ENCODE measurements at places on chromosomes 5 and 9.

DNA sequence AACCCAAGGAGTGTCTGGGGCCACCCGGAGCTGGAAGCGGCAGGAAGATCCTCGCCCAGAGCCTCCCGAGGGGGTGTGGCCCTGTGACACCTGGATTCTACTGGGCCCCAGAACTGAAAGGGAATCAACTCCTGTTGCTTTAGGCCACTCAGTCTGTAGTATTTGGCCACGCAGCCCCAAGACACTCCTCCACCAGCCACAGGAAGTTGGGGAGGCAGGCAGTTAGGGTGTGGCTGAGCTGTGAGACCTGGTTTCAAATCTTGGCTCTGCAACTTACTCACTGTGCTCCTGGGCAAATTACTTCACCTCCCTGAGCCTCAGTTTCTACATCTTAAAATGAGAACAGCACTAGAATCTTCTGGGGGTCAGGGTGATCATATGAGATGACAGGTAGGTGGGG is 119.8 kb upstream of the PPP1R26 start:
- DNase-seq: no peak

DNA sequence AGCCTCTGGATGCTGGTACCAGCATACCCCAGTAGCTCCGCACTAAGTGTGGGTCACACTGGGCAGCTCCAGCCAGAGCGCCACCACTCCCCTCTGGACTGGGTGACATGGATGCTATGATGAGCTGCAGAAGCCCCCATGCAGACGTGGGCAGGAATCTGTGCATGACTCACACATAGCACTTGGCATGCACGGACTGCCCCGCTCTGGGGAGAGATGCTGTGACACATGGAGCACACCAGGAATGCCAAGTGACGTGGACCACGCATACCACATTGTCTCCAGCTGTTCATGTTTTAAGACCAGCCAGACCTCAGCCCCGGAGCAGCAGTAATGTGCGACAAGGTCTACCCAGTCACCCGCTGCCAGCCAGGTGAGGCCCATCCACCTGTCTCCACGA is 64.1 kb downstream of the SEMA4D start:
- DNase-seq: no peak

DNA sequence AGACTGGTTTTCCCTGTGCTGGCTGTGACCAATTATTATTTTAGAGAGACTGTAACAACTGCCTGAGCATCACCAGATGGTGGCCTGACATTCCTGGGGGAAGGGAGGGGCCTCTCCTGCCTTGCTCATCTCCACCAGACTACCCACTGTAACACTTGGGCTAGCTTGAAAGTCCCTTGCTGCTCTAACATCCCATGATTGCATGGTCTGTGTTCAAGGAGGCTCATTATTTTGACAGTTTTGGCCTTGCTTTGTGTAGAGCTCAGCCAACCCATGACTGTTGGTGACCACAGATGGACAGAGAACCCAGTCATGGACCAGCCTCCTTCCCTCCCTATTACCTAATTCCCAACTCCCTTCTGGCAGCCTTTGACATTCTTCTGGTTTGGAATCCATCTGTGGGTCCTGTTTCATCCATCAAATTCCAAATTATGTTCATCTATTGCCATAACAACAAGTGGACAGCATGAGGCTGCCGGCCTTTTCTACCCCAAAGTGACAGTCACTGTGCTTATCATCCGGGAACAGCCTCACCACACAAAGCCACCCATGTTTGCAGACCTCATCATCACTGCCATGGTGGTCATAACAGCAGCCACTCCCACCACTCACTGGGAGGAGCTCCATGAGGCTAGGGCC is 49.0 kb upstream of the ICE1 start:
- DNase-seq: no peak

DNA sequence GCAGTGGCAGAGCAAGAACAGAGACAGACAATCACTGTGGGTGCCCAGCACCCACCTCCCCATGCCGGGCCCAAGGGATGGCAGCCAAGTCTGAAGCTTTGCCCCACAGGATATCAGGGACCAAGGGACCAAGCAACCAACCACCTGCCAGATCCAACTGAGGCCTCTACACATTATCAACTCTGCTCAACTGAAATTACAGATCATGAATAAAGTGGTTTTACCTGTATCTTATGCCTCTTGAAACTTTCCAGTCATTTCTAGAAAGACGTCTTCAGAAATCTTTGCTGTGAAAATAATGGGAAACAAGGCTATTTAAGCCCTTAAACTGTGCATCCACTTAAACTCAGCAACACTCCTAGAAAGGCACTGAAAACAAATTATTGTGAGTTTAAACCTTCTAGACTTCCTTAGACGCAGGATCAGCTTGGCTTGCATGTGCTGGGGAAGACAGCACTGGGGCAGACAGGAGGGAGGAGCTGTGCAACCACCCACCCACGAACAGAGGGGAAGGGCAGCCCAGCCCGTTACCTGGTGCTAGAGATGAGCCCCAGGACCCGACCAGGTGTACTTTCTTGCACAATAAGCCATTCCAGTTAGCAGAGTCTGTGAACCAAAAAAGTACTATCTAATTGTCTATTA is 80.0 kb downstream of the SEMA4D start:
- DNase-seq: no peak

Data from NCI-H2081 (cell line).